CD4-positive, alpha-beta T cell (primary cell): ENCODE measurements at places on chromosomes 4 and X. TPM values are rescaled to one million over a fixed set of nuclear protein-coding genes. Genes with fewer than 3 reads are reported as not detected.

Gene CENPVL1
- not detected for total RNA-seq

Gene RP2
- total RNA-seq = 3.8 TPM

Gene TTC29
- not detected for total RNA-seq

Gene WDR17
- total RNA-seq = 0.64 TPM

Gene GAGE13
- total RNA-seq = not detected

Gene HTN3
- total RNA-seq = not detected

Gene GYG2
- not detected for total RNA-seq

Gene LEF1
- 409 TPM for total RNA-seq

Gene SH3RF1
- not detected for total RNA-seq

GRCh38 chrX:16639966-16640365 is 10.0 kb upstream of the S100G start:
- no peaks in the 10 kb centered on the region for H3K36me3 ChIP-seq
- no peaks in the 10 kb centered on the region for H3K27me3 ChIP-seq
- DNase-seq = no peak
- no peaks in the 10 kb centered on the region for H3K4me1 ChIP-seq

- H3K27me3 ChIP-seq = no peaks in the 10 kb centered on the region
- no peaks in the 10 kb centered on the region for H3K36me3 ChIP-seq
- H3K4me1 ChIP-seq = no peaks in the 10 kb centered on the region
- H3K27ac ChIP-seq = no peak overlapping the region
- DNase-seq = no peak
These were observed 81.9 kb downstream of the ATP11C start for GRCh38 chrX:139850968-139851367.

- DNase-seq = no peak
- no peak overlapping the region for H3K27ac ChIP-seq
- H3K4me1 ChIP-seq = no peaks in the 10 kb centered on the region
- no peak overlapping the region for H3K4me3 ChIP-seq
These were observed 10.3 kb upstream of the UGT2B11 start for GRCh38 chr4:69224891-69225290.

DNA sequence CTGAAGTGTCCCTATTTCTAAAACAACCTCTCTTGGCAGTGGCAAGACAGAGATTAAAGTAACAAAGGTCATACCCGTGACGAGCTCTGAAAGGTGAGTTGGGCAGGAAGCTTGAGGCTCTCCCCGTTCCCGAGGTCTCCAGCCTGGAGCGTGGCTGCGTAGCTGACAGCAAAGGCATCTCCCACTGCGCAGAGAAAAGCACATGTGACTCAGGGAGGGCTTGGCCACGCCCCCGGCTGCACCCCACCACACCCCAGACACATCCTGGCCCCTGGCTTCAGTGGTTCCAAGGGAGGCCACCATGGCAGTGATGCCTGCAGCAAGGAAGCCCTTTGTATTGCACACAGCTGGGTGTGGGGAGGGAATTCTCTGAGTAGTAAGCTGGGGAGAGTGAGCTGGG is 23.1 kb downstream of the EVC2 start:
- H3K4me1 ChIP-seq = no peaks in the 10 kb centered on the region
- H3K36me3 ChIP-seq = no peaks in the 10 kb centered on the region
- H3K27me3 ChIP-seq = no peaks in the 10 kb centered on the region
- no peak overlapping the region for H3K27ac ChIP-seq

DNA sequence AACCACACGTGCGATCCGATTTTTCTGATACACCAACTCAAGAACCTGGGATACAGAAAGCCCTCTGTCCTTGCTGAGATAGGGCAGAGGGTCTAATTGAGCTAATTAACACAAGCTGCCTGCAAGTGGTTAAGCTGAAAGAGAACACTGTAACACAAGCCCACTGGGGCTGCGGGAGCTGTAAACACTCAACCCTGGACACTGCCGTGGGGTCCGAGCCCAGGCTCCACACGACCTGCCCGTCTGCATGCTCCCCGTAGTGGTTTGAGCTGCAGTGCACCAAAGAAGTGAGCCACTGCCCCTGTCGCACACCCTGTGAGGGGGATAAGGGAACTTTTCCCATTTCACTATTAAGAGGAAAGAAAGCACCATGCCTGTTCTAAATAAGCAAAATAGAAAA is 54.6 kb downstream of the SPANXN3 start:
- DNase-seq = no peak
- H3K36me3 ChIP-seq = no peaks in the 10 kb centered on the region
- H3K4me3 ChIP-seq = no peak overlapping the region
- no peaks in the 10 kb centered on the region for H3K4me1 ChIP-seq

- peaks cover 17% of the 10 kb centered on the region for H3K4me1 ChIP-seq
- no peaks in the 10 kb centered on the region for H3K27me3 ChIP-seq
- no peak overlapping the region for H3K27ac ChIP-seq
These were observed 6.9 kb downstream of the LSM6 start for GRCh38 chr4:146182443-146182842.

- no peak overlapping the region for H3K27ac ChIP-seq
- no peak overlapping the region for H3K4me3 ChIP-seq
- no peaks in the 10 kb centered on the region for H3K27me3 ChIP-seq
- no peaks in the 10 kb centered on the region for H3K36me3 ChIP-seq
- peaks cover 4% of the 10 kb centered on the region for H3K4me1 ChIP-seq
These were observed 76.1 kb downstream of the LRBA start for GRCh38 chr4:150938873-150939499.

DNA sequence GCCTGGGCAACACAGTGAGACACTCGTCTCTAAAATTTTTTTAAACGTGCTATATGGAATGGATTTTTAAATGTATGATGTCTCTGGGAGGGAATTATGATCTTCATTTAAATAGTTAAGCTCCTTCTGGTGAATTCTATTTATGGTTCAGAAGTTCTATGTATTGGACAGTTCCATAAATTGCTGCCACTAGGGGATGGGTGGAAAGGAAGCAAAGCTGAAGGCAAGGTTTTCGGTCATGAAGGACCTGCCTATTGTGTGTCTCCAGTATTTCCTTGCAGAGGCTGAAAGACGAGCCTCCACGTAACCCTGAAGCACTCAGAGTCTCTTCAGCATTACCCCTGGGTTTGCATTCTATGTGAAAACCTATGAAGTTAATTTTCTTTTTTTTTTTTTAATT is 451.5 kb upstream of the FAT1 start:
- H3K27ac ChIP-seq = no peak overlapping the region
- no peak for DNase-seq
- no peaks in the 10 kb centered on the region for H3K27me3 ChIP-seq

- peak overlapping the region; percentile 73 for H3K4me3 ChIP-seq
- no peaks in the 10 kb centered on the region for H3K36me3 ChIP-seq
- H3K4me1 ChIP-seq = peaks cover 36% of the 10 kb centered on the region
These were observed 538 bp downstream of the STBD1 start for GRCh38 chr4:76306882-76307659.

- H3K27ac ChIP-seq = no peak overlapping the region
- DNase-seq = no peak
- no peak overlapping the region for H3K4me3 ChIP-seq
- H3K27me3 ChIP-seq = no peaks in the 10 kb centered on the region
- no peaks in the 10 kb centered on the region for H3K4me1 ChIP-seq
These were observed 1982.5 kb downstream of the ARAP2 start for GRCh38 chr4:34261799-34262314.

DNA sequence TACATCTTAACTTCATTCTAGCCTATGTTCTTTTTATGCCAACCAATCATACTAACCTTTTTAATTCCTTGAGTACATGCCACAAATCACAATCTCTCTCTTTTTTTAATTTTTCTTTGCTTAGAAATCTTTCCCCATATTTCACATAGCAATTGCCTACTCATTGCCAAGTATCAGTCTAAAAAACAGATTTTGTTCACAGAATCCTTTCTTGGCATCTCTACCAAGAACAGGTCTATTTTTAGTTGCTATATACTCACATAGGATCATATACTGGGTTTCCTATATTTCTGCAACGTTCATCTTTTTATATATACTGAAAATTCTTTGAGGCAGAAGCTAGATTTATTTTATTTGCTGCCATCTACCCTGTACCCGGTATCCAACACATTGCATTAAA is 292.1 kb downstream of the GASK1B start:
- no peak overlapping the region for H3K4me3 ChIP-seq
- H3K27ac ChIP-seq = no peak overlapping the region
- H3K27me3 ChIP-seq = no peaks in the 10 kb centered on the region
- H3K36me3 ChIP-seq = no peaks in the 10 kb centered on the region
- no peak for DNase-seq

DNA sequence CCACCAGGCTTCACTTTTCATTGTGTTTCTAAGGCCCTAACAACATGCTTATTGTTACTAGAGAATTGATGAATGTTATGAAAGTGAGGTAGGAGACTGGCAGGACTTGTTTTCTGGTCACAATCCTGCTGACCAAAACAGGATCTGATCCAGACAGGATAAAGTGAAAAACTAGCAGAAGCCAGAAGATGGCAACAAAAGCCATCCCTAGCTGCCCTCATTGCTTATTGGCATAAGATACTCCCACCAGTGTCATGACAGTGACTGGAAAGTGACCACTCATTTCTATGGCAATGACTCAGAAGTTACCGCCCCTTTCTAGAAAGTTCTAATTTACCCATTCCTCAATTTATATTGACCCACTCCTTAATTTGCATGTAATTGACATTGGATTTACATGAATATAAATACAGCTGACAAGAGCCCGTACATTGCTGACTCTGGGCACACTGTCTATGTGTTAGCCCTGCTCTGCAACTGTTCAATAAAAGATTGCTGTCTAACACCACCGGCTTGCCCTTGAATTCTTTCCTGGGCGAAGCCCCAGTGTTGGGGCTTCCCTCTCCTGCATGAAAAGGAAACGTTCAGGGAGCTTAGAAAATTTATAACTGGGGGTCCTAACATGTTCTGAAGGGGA is 30.0 kb upstream of the FGG start:
- H3K36me3 ChIP-seq = no peaks in the 10 kb centered on the region
- peaks cover 9% of the 10 kb centered on the region for H3K27me3 ChIP-seq
- H3K27ac ChIP-seq = no peak overlapping the region
- DNase-seq = no peak
- H3K4me3 ChIP-seq = no peak overlapping the region

GRCh38 chr4:151013491-151013890 is 1.6 kb downstream of the LRBA start:
- peak overlapping the region; percentile 83 for H3K4me3 ChIP-seq
- H3K4me1 ChIP-seq = peaks cover 28% of the 10 kb centered on the region
- no peak overlapping the region for H3K27ac ChIP-seq
- H3K36me3 ChIP-seq = no peaks in the 10 kb centered on the region
- no peaks in the 10 kb centered on the region for H3K27me3 ChIP-seq

GRCh38 chr4:61580721-61581377 is 380.7 kb downstream of the ADGRL3 start:
- no peak for DNase-seq
- H3K4me1 ChIP-seq = no peaks in the 10 kb centered on the region
- no peak overlapping the region for H3K4me3 ChIP-seq
- no peak overlapping the region for H3K27ac ChIP-seq

DNA sequence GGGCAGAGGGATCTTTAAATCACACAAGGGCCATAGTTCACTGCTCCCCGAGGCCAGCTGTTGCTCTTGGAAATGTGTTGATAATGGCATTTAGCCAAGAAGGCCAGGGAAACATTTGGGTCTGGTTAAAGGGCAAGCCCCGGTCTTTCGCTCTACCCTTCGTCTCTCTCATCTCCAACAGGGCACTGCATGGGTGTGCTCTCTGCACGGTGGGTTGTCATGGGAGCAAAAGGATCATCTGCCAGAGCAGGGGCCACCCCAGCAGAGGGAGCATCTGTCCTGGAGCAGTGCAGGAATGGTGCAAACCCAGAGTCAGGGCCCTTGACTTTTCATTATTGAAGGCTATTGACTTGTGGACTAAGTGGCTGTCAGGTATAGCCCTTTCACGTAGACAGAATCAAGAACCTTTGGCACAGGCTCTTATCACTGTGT is 22.7 kb upstream of the PGRMC2 start:
- DNase-seq = no peak
- H3K27me3 ChIP-seq = no peaks in the 10 kb centered on the region
- H3K36me3 ChIP-seq = no peaks in the 10 kb centered on the region

DNA sequence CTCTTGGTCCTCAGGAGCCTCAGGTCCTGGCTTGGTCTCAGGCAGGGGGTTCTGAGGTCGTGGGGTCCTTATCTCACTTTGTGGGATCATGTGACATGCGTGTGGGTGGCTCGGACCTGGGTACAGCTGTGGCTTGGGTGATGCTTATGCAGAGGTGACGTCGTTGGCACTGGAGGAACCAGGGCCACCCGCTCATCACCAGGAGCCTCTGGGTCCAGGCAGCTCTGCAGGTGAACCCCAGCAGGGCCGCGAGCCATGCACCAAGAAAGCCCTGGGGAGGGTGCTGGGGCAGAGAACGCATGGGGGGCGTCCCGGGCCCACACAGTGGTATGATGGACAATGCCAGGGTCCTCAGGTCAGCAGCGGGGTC is 8.7 kb downstream of the ATP5ME start:
- H3K4me1 ChIP-seq = peaks cover 22% of the 10 kb centered on the region
- H3K36me3 ChIP-seq = peaks cover under 1% of the 10 kb centered on the region
- no peaks in the 10 kb centered on the region for H3K27me3 ChIP-seq
- no peak for DNase-seq
- H3K4me3 ChIP-seq = no peak overlapping the region

GRCh38 chr4:68905598-68905938 is 46.0 kb downstream of the UGT2A3 start:
- H3K27me3 ChIP-seq = no peaks in the 10 kb centered on the region
- no peak overlapping the region for H3K4me3 ChIP-seq
- no peak overlapping the region for H3K27ac ChIP-seq
- H3K4me1 ChIP-seq = no peaks in the 10 kb centered on the region
- no peaks in the 10 kb centered on the region for H3K36me3 ChIP-seq
- no peak for DNase-seq

GRCh38 chr4:153248641-153249198 is 44.5 kb downstream of the TRIM2 start:
- H3K27me3 ChIP-seq = no peaks in the 10 kb centered on the region
- H3K4me1 ChIP-seq = peaks cover 20% of the 10 kb centered on the region
- peak overlapping the region; percentile 72 for H3K4me3 ChIP-seq
- no peaks in the 10 kb centered on the region for H3K36me3 ChIP-seq

GRCh38 chr4:68326141-68326540 is 23.7 kb downstream of the YTHDC1 start:
- no peaks in the 10 kb centered on the region for H3K27me3 ChIP-seq
- peaks cover 95% of the 10 kb centered on the region for H3K36me3 ChIP-seq
- no peak overlapping the region for H3K4me3 ChIP-seq
- H3K27ac ChIP-seq = no peak overlapping the region
- no peaks in the 10 kb centered on the region for H3K4me1 ChIP-seq
- no peak for DNase-seq

DNA sequence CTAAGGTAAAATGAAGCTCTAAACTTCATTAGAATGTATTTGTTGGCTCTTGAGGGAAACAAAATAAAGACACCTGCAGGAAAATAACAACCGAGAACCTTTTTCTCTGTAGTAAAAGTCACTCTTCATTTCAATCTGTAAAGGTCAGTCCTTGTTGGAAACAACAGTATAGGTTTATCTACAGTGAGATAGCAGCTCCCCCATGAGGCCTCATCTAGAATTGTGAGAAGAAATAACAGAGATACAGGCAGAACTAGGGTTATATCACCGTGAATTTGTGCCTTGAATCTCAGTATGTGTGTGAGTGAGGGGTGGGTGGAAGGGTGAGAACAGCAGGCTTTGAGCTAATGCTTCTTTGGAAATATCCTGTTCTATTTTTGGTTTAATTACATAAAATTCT is 107.8 kb upstream of the FMR1 start:
- H3K4me1 ChIP-seq = no peaks in the 10 kb centered on the region
- no peaks in the 10 kb centered on the region for H3K36me3 ChIP-seq
- no peak overlapping the region for H3K27ac ChIP-seq
- peaks cover 2% of the 10 kb centered on the region for H3K27me3 ChIP-seq
- no peak overlapping the region for H3K4me3 ChIP-seq
- no peak for DNase-seq
